ENCODE measurements at places on chromosomes 7 and 10.
A peak's percentile ranks its signal among the peaks of the same experiment; 100 is the strongest.

DNA sequence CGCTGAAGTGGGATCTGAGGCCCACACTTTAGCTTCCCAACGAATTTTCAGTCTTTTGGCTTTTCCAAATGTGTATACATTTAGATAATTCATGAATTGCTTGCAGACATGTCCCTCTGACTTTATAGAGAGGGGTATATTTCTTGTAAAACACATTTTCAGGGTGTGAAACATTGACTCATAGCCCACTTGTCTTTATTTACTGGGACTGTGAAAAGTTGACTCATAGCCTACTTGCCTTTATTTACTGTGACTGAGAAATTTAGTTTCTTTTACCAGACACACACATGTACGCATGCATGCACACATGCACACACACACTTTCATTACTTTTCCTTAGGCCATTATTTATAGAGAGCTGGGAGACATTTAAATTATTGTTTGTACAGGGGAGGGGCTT is 79.1 kb downstream of the VTI1A start:
- no peaks in the 10 kb centered on the region for H3K4me1 ChIP-seq
- no peaks in the 10 kb centered on the region for H3K27me3 ChIP-seq
- no peak overlapping the region for H3K4me3 ChIP-seq
- no peak for DNase-seq
- H3K36me3 ChIP-seq, result no peaks in the 10 kb centered on the region
- no peak overlapping the region for H3K27ac ChIP-seq

DNA sequence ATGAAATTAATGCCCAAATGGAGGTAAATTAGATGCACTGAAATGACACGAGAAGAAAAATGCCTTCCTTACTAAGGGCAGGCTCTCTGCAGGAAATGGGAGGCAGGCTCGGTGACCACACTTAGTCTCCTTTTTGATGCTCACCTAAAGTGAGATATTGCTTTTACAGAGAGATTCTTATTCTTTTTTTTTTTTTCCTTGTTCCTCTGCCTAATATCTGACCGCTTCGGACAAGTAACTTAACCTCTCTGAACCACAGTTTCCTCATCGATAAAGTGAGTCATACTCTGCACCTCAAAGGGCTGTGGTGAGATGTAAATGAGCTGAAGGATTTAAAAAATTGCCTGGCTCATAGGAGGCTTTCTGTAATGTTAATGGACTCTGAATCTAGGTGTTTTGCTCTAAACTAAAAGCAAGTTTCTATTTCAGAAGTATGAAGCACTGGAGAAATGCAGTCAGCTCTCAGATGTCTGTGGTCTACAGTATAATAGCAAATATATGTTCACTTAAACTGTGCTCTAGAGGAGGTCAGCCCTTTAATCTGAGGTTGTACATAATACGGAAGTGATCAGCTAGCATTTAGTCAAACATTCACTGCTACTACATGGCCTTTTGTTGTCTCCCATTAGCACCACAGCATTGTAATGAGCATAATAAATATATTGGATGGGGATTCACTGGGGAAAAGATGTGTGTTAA is 23.2 kb downstream of the NKX2-3 start:
- DNase-seq, result no peak
- no peaks in the 10 kb centered on the region for H3K4me1 ChIP-seq
- H3K4me3 ChIP-seq, result no peak overlapping the region
- H3K27me3 ChIP-seq, result peaks cover 26% of the 10 kb centered on the region

DNA sequence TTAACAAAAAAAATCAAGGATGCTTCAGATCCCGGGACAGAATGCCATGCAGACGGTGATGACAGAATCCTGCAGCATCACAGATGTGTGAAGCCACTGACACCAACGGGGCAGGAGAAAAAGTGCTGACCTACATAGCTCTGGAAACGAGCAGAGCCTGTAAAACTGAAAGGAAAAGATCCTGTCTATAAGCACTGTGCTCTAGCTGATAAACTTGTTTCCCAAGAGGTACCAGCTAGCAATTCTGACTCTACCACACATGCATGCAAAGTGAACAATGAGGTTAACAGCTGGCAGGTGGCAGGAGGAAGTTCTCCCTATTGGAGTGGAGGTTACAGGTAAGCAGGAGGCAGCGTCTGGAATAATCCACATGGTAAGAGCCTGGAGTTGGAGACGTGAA is 75.6 kb downstream of the PTPRN2 start:
- no peak for DNase-seq
- no peaks in the 10 kb centered on the region for H3K4me1 ChIP-seq
- no peak overlapping the region for H3K27ac ChIP-seq
- no peaks in the 10 kb centered on the region for H3K27me3 ChIP-seq
- H3K36me3 ChIP-seq, result no peaks in the 10 kb centered on the region
- no peak overlapping the region for H3K4me3 ChIP-seq

GRCh38 chr7:18037609-18038008 is 10.0 kb upstream of the PRPS1L1 start:
- H3K27ac ChIP-seq, result no peak overlapping the region
- no peaks in the 10 kb centered on the region for H3K27me3 ChIP-seq
- no peak overlapping the region for H3K4me3 ChIP-seq

GRCh38 chr10:72386916-72387586 is 32.3 kb upstream of the DNAJB12 start:
- no peak overlapping the region for H3K27ac ChIP-seq
- H3K27me3 ChIP-seq, result no peaks in the 10 kb centered on the region
- H3K36me3 ChIP-seq, result no peaks in the 10 kb centered on the region
- no peak for DNase-seq
- no peak overlapping the region for H3K4me3 ChIP-seq
- H3K4me1 ChIP-seq, result no peaks in the 10 kb centered on the region

- no peak overlapping the region for H3K4me3 ChIP-seq
- no peaks in the 10 kb centered on the region for H3K36me3 ChIP-seq
- H3K27ac ChIP-seq, result no peak overlapping the region
- DNase-seq, result no peak
- no peaks in the 10 kb centered on the region for H3K27me3 ChIP-seq
Observed at GRCh38 chr7:19290066-19290465, 144.8 kb upstream of the FERD3L start.

- no peaks in the 10 kb centered on the region for H3K27me3 ChIP-seq
- no peak overlapping the region for H3K27ac ChIP-seq
- no peaks in the 10 kb centered on the region for H3K4me1 ChIP-seq
- H3K4me3 ChIP-seq, result no peak overlapping the region
- H3K36me3 ChIP-seq, result no peaks in the 10 kb centered on the region
Observed at GRCh38 chr7:31108097-31108657, 56.1 kb downstream of the ADCYAP1R1 start.

GRCh38 chr10:21172930-21173801 is 276.1 kb upstream of the NEBL start:
- H3K4me3 ChIP-seq, result peak overlapping the region; percentile 19
- H3K4me1 ChIP-seq, result peaks cover 6% of the 10 kb centered on the region
- H3K27ac ChIP-seq, result no peak overlapping the region

GRCh38 chr7:13749636-13750035 is 239.8 kb downstream of the ETV1 start:
- H3K4me3 ChIP-seq, result no peak overlapping the region
- H3K27me3 ChIP-seq, result no peaks in the 10 kb centered on the region
- DNase-seq, result no peak
- no peaks in the 10 kb centered on the region for H3K4me1 ChIP-seq

DNA sequence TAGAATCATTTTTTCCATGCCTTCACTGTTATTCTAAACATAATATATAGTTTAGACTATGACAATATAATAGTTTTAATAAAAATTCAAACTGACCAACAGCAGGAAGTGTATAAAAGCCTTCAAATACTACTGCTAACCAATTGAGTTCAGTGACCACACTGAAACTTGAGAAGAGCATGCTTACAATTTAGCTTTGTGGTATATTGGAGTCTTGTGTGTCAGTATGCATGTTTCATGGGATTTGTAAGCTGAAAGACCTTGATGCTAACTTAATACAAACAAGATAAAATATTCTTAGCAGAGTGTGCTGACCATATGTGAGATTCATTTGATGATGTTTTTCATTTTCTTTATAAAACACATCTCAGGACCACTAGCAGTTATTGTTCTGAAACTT is 395.5 kb downstream of the SUGCT start:
- H3K36me3 ChIP-seq, result no peaks in the 10 kb centered on the region
- no peaks in the 10 kb centered on the region for H3K27me3 ChIP-seq
- no peak overlapping the region for H3K27ac ChIP-seq
- H3K4me1 ChIP-seq, result no peaks in the 10 kb centered on the region

GRCh38 chr7:47901542-47901941 is 46.7 kb downstream of the PKD1L1 start:
- H3K27me3 ChIP-seq, result no peaks in the 10 kb centered on the region
- H3K36me3 ChIP-seq, result no peaks in the 10 kb centered on the region
- no peak for DNase-seq
- H3K27ac ChIP-seq, result no peak overlapping the region

DNA sequence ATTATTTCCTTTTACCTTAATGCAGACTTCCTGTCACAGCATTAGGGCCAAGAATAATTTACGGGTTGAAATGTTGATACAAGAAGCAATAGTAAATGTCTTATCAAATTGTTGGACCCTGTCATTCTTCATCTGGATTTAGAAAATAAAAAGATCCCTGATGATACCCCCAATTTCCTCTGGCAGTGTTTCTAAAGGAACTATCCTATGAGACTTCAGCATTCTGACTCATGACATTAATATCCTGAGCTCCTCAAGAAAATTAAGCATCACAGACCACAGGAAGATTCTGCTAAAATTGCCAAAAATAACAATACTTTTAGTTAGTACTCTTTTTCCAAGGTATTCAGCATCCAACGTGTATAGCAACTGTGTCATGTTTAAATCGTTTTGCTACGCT is 490.5 kb upstream of the ANKRD30A start:
- no peaks in the 10 kb centered on the region for H3K27me3 ChIP-seq
- no peak overlapping the region for H3K4me3 ChIP-seq
- H3K36me3 ChIP-seq, result no peaks in the 10 kb centered on the region
- peaks cover 11% of the 10 kb centered on the region for H3K4me1 ChIP-seq
